ENCODE measurements at places on chromosomes 4 and X.

DNA sequence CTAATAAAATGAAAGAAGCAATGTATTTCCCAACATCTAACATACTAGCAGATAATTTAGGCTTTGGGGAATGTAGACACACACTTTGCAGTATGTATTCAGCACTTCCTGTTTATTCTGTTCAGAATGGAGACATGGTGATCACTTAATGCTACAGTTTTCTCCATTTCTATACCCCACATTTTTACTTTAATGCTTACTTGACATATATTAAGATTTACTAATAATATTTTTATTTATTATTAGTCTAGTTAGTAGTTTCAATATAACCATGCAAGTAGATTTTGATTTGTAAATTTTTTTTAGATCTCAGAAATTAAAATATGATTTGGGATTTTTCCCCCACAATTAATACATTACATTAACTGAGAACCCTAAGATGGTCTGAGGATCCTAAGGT is 98.4 kb downstream of the PRSS12 start:
- no peak for DNase-seq

DNA sequence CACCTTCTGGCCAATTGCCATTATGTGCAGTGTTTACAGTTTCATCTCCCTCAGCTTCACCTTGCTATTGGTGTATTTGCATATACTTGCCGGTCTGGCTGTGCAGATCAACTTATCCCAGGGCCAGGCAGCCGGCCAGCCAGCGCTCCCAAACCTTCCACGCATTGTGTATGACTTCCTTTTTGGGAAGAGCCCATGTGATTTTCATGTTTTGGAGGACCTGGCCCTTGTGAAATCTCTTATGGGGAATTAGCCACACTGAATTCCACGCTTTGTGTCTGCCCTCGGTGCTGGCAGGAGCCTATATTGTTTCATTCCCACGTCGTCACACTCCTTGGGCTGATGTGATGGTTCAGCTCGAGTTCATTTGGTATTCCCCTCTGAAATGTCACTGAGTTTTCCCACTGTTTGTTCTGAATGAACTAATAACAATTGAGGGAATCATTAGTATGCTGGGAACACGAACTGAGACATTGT is 6.0 kb upstream of the PDLIM3 start:
- DNase-seq: no peak

DNA sequence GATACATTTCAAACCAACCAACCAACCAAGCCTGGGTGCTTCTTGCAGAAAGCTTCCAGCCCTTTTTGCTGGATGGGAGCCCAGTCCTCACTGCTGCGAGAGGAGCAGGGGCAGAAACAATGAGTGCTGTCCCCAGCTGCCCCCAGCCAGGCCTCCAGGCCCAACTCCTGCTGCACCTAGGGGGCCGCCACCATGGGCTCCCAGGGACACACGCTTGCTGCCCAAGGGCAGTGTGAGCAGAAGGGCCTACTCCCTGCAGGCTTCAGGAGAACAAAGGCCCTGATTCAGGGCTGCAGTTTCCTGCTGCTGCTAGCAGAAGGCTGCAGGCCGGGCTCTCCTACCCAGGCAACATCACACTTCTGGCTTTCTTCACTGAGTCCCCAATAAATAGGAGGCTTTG is 37.7 kb upstream of the ENPP6 start:
- no peak for DNase-seq

DNA sequence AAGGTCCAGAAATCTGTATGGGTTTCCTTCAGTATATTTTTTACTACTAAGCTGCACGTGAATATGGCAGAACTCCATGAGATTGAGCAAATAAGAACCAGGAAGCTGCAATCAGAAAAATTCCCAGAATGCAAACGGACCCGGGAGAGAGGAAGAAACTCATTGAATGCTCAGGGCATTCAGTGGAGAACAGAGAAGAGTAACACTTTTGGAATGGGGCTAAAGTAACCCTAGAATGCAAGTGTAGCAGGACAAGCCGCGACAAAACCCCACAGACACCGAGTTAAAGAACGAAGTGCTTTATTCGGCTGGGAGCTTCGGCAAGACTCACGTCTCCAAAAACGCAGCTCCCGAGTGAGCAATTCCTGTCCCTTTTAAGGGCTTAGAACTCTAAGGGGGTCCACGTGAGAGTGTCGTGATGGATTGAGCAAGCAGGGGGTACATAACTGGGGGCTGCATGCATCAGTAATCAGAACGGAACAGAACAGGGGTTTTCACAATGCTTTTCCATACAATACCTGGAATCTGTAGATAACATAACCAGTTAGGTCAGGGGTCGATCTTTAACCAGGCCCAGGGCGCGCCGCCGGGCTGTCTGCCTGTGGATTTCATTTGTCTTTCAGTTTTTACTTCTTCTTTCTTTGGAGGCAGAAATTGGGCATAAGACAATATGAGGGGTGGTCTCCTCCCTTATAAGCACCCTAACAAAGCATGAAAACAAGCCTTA is 56.4 kb downstream of the RAB28 start:
- no peak for DNase-seq

DNA sequence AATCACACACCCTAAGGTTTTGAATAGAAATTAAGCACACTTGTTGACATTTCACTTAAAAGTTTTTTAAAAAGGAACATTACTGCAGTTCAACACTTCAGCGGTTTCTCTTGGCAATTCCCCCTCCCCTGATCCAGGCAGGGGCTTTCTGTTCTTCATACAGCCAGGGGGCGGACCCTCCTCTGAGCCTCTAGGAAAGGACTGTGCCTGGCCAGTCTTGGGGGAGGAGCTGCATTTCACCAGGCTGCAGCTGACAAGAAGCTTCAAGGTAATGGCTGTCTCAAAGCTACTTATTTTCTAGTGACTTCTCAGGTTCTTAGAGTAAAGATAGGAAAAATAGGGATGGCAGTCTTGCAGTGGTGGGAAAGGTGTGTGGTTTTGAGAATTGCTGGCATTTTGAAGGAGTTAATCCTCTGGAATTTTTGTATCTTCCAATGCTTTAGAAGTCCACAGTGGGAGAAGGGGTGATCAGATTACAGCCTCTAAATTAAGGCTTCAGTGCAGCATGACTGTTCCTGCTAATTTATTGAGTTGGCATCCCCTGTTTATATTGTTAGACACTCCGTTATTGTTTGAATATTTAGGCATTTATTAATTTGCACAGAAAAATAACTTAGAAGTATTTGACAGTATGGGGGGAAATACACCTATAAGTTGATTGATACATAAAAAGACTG is 33.5 kb downstream of the PWWP3B start:
- DNase-seq: no peak

All from stimulated activated CD8-positive, alpha-beta memory T cell treated with anti-CD3 and anti-CD28 coated beads, Interleukin-2, amount 100 ng/mL, for 48 hours (primary cell).